ENCODE measurements at places on chromosomes 3 and 15.

GRCh38 chr15:55532944-55533343 lies 24.9 kb upstream of the DNAAF4 start:
- no peak for DNase-seq

DNA sequence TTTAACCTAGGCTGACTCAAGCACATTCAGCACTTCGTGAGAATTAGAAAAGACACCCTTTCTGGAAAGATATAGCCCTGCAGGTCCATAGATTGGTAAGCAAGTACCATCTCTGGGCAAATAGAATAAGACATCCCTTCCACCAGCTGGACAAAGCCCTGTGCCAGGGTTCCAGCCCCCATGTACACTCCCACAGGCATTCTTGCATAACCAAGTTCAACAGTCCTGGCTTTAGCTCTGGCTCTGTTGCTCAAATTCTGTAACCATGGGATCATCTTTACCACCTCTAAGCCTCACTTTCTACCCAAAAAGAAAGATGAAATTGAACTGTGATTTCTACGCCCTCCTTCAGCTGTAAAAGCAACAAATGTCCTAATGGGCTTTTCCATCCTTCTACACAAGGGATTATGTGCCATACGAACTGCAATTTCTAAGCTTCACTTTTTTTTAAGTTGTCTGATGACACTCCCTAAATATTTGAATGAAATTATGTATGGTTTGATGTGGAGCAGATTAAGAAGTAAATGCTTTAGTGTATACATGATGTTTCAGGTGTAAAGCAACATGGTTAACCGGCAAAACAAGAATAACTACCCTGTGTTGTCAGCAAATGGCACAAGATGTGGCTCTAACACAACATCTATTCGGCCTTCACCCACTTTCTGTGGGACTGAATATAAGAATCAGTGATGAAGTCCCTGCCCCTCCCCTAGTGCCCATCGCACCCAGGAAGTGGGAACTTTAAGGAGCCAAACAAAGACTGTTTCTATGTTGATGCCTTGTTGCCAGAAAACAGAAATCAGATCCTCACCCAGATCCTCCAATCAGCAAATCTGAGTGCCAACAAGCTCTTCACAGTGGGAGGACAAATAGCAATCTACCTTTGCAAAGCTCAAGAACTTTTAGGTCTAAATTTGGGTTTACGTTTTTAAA lies 165.7 kb downstream of the P3H2 start:
- DNase-seq, result no peak

- DNase-seq, result no peak
These were observed 5.2 kb downstream of the ITIH1 start for GRCh38 chr3:52782412-52783210.

DNA sequence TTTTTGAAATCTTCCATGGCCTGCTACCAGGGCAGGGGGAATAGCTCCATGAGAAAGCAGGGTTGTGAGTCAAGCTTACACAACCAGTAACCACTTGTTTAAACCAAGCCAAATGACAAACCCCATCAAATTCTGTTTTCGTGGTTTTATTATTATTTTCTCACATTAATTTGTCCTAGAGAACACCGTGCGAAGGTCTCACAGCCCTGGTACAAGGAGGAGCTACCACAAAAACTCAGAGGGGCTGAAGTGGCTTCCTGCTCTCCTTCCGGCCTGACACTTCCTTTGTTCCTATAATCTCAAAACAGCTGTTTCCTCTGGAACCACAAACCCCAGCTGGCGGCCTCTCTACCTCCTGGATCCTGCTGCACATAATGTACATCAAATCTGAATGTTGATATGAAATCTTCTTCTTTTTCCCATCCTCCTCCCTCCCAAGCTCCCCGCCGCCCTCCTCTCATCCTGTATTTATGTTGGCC lies 375.9 kb downstream of the MCTP2 start:
- no peak for DNase-seq

GRCh38 chr15:52163321-52164190 lies 27.6 kb downstream of the GNB5 start:
- no peak for DNase-seq

GRCh38 chr15:51380999-51381806 lies 39.7 kb downstream of the GLDN start:
- DNase-seq, result no peak

DNA sequence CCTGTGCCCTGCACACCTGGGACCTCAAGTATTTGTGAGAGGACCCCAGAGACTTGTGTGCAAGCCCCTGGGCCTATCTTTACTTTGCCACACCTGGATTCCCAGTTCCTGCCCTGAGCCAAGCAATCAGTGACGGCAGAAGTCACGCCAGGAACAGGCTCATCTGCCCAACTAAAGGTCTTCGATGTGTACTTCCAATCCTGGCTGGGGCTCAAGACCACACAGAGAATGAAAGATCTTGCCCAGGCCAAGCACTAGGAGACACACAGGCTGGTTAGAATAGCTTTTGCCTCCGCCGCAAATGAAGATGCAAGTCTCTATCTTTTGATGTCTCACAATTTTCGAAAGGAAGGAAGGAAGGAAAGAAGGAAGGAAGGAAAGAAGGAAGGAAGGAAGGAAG lies 228.8 kb downstream of the OCA2 start:
- no peak for DNase-seq

Measured in activated CD4-positive, CD25-positive, alpha-beta regulatory T cell (primary cell).